HT1080 (cell line): ENCODE measurements at places on chromosomes 12 and 14. TPM values are rescaled to one million over a fixed set of nuclear protein-coding genes. Genes with fewer than 3 reads are reported as not detected.

DNA sequence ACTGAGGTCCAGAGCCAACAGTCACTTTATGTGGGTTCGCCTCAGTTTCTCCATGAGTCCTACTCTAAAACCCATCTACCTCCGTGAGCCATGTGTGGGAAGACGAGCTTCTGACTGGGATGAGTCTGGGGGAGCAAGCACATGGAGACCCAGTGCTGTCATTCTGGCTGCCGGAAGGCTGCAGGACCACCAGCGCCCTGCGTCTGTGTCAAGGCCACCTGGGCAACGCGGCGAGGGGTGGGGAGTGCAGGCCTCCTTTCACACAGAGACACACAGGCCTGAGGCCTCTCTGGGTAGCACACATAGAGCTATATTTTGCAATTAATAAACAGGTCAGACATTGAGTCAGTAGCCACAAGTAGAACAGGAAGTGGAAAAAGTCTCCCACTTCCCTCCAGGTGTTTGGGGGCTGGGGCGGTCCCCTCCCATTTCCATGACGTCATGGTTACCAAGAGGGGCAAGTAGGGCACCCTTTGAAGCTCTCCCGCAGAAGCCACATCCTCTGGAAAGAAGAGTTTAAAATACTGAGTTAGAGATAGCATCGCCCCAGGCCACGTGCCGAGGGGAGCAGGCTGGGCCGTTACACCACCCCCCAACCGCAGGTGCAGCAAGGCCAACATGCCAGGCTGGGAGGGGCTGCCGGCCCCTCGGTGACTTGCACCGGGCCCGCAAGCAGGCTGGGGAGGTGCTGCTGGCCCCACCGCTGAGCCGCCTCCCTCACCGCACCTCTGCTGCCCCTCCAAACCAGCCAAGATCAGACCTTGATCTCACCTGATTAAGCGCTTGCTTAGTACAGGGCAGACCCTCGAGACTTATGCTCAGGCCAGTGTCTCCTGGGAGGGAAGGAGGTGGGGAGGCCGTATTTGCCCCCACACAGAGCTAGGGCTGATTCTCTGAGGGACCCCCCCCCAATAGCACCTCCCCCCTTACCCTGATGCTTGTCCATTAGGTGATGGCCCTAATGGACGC is 32.7 kb downstream of the DAD1 start:
- peak; percentile 100 for DNase-seq

Gene FOXN4
- not detected in 2 replicates for total RNA-seq

Gene CLEC4A
- not detected in 2 replicates for total RNA-seq

- peak; percentile 62 for DNase-seq
Measured at GRCh38 chr12:124655698-124656516, 88.5 kb upstream of the NCOR2 start.

Gene CACNB3
- 13.3 and 15.1 TPM in 2 replicates for total RNA-seq

Gene CCDC184
- total RNA-seq, result 0.19 and 0.40 TPM in 2 replicates

DNA sequence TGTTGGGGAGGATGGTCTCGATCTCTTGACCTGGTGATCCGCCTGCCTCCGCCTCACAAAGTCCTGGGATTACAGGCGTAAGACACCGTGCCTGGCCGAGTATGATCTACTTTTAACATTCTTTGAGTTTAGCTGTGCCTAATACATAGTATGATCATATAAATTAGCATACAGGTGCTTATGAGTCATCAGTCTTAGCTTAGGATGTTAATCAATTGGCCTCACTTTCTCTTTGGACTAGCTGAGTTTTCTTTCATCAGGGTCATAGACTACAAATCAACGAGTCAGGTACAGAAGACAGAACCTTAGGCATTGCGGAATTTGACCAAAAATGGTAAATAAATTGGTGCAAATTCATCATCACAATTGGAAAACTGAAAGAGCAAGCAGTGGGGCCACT is 2.2 kb downstream of the SLC25A21 start:
- DNase-seq, result no peak

DNA sequence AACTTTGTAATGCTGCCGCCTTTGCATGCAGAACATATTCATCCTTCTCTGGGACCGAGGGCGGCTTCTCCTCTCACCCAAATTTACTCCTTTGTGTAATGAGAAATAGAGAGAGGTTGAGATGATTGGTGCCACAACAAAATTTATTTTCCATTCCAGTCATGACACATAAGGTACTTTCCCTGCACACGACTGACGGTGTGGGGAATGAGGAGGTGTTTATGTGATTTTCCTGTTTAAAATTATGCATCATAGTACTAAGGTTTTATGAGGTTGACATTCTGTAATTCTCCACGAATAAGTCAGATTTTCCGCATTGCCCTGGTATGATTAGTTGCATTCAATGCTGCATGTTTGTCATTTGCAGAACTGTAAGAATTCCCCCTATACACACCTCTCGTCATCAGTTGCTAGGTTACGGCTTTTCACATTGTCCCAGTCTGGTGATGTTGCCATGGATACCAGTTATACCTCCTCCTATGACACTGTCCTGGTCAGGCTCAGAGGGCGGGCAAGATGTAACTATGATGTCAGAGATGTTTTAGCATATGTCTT is 23.1 kb downstream of the BICDL1 start:
- peak; percentile 56 for DNase-seq

GRCh38 chr12:107526555-107527180 is 158.9 kb upstream of the PWP1 start:
- no peak for DNase-seq

- no peak for DNase-seq
Measured at GRCh38 chr12:1287446-1287975, 296.5 kb downstream of the ERC1 start.

Gene CTSG
- not detected in 2 replicates for total RNA-seq

DNA sequence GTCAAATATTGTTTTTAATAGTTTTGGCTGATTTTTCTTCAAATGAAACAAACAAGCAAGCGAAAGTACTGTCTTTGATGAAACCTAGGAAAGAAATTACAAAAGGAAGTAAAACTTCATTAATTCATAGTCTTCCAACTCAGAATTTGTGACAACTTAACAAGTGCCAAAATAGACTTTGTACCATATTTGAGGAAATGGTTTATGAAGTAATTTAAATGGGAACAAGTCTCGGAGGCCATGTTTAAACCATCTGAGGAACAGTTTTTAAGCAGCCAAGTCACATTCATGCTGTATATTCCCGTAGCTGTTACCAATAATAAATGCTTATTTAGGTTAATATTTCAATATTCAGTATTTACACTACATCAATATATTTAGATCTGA is 745 bp upstream of the ARHGDIB start:
- no peak for DNase-seq

DNA sequence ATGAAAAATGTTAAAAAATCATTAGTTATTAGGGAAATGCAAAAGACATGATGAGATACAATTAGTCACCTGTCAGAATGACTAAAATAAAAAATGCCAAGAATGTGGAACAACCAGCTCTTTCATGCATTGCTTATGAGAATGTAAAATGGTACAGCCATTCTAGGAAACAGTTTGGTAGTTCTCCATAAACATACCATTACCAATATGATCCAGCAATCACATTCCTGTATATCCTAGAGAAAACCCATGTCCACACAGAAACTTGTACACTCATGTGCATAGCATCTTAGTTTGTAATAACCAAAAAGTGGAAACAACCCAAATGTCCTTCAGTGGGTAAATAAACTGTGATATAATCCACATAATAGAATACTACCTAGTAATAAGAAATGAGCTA is 245.7 kb downstream of the FUT8 start:
- peak; percentile 10 for DNase-seq

GRCh38 chr12:94244165-94245133 is 96.1 kb downstream of the PLXNC1 start:
- DNase-seq, result peak; percentile 38

- DNase-seq, result peak; percentile 24
Measured at GRCh38 chr12:76080729-76081415, 3.6 kb downstream of the NAP1L1 start.

Gene OR6C2
- total RNA-seq, result not detected in 2 replicates

Gene BTBD6
- total RNA-seq, result 8.3 and 9.3 TPM in 2 replicates

DNA sequence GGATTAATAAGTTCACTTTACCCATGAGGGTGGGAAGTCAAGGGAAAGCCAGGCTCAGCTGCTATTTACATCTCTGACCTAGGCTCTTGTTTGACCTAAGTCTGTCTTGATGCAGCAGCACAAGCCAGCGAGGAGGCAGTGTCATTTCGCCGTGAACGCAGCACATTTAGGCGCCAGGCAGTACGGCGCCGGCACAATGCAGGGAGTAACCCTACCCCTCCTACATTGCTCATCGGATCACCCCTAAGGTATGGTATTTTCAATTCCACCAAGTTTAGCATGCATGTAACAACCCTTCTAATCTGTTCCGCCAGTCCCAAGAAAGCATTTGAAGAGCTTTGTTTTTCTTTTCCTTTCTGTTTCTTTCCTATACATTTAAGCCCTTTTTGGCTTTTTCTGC is 81.2 kb downstream of the PCNX1 start:
- no peak for DNase-seq

Gene RIPK3
- 0.08 TPM in 1 of 2 replicates, not detected in the other for total RNA-seq

Gene ERBB3
- 1.2 and 1.4 TPM in 2 replicates for total RNA-seq

- DNase-seq, result peak; percentile 53
Measured at GRCh38 chr14:62409626-62410300, 635.5 kb downstream of the KCNH5 start.

DNA sequence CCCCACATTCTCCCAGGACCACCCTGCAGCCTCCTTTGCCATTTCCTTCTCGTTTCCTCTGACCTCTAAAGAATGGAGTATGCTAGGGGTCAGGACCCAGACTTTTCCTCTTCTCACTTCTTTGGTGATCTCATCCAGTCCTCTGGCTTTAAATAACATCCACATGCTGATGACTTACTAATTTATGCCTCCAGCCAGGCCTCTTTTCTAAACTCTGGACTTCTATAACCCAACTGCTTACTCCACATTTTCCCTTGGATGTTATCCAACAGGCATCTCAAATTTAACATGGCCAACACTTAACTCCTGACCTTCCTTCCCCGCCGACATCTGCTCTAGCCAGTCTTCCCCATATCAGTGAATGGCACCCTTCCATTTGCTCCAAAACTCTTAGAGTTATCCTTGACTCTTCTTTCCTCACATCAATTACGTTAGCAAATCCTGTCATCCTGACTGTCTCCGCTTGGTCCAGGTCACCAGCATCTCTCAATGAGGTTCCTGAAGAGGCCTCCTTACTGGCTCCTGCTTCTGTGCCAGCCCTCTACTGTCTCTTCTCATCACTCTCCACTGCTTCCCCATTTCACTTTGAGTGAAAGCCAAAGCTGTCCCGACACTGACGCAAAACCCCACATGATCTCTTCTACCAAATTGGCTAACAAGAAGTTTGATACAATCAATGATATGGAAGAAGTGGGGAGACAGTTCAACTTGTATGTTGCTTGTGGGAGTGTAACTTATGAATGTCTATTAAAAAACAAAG is 42.7 kb downstream of the TMBIM6 start:
- DNase-seq, result no peak

GRCh38 chr14:42664190-42664589 is 1057.5 kb downstream of the LRFN5 start:
- DNase-seq, result no peak

GRCh38 chr12:111789779-111790178 is 23.0 kb downstream of the ALDH2 start:
- no peak for DNase-seq

Gene NEDD8
- 307 and 368 TPM in 2 replicates for total RNA-seq

Gene PTGR2
- total RNA-seq, result 1.6 and 4.3 TPM in 2 replicates

Gene AMDHD1
- 0.13 and 0.43 TPM in 2 replicates for total RNA-seq

Gene CIROP
- total RNA-seq, result not detected in 2 replicates

Gene ANO4
- 0.26 TPM in 1 of 2 replicates, not detected in the other for total RNA-seq

Gene KRT6C
- not detected in 2 replicates for total RNA-seq

Gene ACSM4
- total RNA-seq, result not detected in 2 replicates
